NCI-H1694 treated with DMSO at 0.1 percent for 48 hours (cell line): ENCODE measurements at places on chromosomes 5 and 9.

GRCh38 chr9:108772301-108772894 lies 83.4 kb downstream of the ACTL7B start:
- DNase-seq = no peak

GRCh38 chr5:54275361-54275760 lies 35.0 kb downstream of the ARL15 start:
- no peak for DNase-seq

DNA sequence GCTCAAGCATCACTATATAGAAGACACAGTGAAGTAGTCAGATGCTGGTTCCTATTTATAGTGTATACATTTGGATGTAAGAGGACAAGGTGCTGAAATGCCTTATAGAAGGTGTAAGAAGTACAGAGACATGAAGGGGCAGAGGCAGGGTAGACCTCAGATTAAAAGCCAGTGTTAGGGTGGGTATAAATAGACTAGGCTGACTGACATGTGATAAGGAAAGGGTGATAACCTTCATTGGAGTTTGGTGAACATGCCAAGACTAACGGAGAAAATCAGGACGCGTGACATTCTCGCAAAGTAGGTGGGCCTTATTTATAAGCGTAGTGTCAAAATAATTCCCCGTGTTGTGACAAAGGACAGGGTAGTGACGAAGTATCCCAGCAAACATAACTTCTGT lies 59.1 kb upstream of the HRH2 start:
- no peak for DNase-seq

- no peak for DNase-seq
These were observed 168.5 kb downstream of the GAS1 start for GRCh38 chr9:86778761-86779160.

- no peak for DNase-seq
These were observed 45.8 kb downstream of the THOC3 start for GRCh38 chr5:175922192-175922885.

DNA sequence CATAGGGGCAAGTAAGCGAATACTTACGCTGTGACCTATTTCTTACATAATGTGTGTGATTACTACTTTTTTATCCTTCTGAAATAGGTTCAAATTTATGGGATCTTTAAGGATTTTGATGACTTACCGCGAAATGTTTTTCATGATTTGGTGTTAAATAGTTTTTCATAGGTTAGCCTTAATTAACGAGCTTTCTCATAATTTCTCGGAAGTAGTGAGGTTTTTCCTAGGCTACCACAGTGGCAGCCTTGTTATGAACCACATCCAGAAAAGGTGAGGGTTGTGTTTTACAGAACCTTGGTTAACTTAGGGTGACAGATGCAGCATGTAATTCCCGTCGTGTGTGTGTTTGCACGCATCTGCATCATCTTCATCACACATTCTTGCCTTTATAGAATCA lies 1.3 kb downstream of the SH3GL2 start:
- DNase-seq = no peak

DNA sequence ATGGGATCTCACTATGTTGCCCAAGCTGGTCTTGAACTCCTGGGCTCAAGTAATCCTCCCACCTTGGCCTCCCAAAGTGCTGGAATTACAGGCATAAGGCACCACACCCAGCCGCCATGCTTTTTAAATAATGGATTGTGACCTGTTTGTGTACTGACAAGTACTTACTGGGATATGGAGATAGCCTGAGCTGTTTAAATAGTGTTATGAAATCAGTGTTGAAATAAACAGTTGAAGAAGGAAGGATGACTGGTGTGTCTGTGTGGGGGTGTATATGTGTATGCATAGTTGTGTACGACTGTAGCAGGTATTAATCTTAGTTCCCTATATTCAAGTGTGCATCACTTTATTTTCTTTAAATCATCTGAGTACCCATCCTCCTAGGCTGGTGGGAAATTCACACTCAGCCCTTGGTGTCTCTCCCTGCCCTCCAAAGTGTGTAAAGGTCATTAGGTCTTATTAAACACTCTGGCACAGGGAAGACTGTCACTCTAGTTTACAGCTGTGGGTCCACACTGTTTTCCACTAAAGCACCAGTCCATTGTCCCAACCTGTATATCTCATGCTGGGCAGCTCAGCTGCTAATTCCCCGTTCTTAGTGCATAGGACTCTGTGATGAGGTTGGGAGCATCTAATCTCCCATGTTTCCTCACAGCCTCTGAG lies 91.0 kb downstream of the SNX18 start:
- DNase-seq = no peak

DNA sequence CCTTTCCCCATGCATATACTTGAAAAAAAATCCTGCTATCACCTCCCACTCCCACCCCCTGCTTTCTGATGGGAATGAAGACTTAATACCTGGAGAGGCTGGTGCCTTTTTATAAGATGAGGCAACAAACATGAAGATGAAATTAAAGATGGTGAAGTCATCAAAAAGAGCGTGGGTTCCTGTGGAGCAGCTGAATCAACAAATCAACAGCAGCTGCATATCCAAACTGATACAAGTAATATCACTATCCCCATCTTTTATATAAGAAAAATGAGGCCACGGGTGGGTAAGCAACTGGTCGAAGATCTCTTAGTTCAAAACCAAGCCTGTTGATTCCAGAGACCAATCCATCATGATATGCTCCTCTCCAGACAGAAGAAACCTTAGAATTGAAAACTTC lies 268.5 kb downstream of the ENC1 start:
- no peak for DNase-seq

- DNase-seq = peak; percentile 29
These were observed 17.8 kb downstream of the SLC38A9 start for GRCh38 chr5:55694152-55694830.
